ENCODE measurements at places on chromosomes 5 and 9.

DNA sequence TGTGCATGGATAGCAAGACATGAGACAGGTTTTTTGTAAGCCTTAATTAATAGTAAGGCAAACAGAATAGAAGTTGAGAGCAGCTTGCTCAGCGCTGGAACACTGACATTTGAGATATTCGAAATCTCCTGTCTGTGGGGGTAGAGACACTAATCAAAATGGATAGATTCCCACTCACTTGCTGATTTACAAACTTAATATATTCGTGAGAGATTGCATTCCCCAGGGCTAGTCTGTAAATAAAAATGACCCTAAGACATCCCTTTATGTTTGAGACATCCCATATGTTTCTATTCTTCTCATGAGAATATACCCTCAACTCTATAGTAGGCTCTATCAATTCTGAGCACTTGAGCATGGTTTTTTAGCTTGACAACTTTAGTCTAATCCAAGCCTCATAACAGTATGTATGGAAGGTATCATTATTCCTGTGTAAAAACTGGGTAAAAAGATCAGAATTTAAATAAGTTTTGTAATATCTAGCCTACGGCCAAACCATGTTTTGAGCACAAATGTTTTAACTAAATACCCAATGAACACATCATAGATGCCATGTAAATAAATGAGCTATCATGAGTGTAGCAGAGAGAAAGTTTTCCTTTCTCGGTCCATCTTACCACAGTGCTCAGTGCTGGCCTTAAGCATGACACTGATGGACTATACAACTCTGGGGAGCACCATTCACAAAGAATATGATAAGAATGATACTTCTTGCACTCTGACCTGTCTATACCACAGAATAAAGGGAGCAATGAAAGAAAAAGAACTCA, 609.2 kb downstream of the PSAT1 start:
- no peak for DNase-seq

- DNase-seq = no peak
Observed at GRCh38 chr5:131252824-131253171, 11.1 kb upstream of the CDC42SE2 start.

- no peak for DNase-seq
Observed at GRCh38 chr9:88026118-88026479, 51.8 kb upstream of the CDK20 start.

DNA sequence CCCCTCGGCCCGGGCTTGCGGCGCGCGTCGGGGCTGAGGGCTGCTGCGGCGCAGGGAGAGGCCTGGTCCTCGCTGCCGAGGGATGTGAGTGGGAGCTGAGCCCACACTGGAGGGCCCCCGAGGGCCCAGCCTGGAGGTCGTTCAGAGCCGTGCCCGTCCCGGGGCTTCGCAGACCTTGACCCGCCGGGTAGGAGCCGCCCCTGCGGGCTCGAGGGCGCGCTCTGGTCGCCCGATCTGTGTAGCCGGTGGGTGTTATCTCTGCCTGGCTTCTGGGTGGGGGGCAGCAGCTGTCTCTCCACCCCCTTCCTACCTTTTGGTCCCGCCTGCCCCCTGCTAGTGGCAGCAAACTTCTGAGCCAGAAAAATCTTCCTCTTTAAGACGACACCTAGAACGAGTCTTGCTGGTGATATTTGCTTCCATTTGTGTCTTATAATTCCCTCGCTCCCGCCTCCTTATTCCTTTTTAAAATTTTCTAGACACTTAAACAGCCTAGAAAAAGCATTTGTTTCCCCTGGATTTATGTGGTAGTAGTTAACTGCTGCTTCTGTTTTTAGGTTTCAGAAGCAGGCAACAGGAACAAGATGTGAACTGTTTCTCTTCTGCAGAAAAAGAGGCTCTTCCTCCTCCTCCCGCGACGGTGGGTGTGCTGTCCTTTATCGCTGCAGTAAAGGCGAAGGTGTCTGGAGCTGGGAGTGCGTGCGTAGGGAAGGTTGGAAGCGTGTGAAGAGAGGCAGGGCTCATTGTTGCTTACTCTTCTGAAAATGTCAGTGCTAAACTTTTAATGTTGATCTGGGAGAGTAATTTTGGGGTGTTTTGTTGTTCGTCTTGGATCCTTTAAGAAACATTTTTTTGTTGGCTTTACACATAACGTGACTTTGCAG, 554 bp downstream of the JAK2 start:
- no peak for DNase-seq

GRCh38 chr9:35960039-35960655, 2.2 kb upstream of the OR2S2 start:
- DNase-seq = no peak

DNA sequence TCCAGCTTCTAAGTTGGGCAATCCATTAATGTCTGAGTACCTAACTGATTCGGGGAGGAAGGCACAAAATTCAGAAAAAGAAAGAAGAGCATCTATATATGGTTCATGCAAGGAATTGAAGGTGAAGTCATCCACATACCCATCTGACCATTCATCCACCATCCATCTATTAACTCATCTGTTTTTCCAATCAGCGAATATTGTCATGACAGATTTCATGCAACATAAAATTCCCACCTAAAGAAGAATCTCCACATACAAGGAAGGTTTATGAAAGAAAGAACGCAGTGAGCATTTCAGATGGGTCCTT, 164.7 kb downstream of the GRIA1 start:
- DNase-seq = no peak

DNA sequence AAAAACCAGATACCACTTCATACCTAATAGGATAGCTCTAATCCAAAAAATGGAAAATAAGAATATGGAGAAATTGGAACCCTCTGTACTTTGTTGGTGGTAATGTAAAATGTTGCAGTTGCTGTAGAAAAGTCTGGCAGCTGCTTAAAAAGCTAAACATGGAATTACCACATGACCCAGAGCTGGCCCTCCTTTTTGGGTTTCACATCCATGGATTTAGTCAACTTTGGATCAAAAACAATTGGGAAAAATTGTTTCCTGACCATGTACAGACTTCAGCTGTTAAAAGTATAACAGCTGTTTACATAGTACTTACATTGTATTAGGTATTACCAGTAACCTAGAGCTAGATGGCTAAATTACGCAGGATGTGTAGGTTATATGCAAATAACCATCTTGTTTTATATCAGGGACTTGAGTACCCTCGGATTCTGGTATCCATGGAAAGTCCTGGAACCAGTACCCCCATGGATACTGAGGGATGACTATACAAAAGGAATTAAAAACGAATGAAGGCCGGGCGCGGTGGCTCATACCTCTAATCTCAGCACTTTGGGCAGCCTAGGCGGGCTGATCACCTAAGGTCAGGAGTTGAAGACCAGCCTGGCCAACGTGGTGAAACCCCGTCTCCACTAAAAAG, 15.8 kb downstream of the DNAJA1 start:
- no peak for DNase-seq

DNA sequence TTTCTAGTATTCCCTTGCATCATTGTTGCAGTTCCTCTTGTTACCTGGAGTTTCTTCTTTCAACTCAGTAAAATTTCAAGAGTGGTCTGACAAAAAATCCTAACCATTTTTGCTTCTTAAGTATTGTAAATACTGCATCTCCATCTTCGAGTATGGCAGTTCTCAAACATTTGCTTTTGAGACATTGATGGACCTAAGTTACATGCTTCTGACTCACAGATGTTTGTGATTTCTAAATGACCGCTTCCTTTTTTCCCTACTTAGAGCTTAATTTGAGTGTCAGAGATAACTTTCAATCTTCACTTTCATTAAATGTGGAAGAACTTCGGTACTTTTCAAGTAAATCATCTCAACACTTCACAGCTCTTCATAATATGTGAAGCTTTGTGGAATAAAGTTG, 4.2 kb downstream of the UHRF2 start:
- DNase-seq = no peak

DNA sequence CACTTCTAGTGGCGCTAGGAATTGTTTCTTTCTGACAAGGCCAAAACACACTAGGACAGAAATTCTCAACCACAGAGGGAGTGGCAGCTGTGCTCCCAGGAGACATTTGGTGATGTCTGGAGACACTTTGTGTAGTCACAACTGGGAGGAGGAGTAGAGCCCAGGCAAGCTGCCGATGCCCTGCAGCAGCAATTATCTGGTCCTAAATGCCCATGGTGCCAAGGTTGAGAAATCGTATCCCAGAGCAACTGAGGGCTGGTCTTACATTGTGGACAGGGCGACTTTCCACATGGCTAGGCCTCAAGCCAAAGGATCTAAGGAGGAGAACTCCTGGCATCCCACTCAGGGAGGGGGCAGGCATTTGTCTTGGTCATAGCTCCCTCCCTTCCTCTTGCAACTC, 259.9 kb downstream of the GADD45G start:
- no peak for DNase-seq

DNA sequence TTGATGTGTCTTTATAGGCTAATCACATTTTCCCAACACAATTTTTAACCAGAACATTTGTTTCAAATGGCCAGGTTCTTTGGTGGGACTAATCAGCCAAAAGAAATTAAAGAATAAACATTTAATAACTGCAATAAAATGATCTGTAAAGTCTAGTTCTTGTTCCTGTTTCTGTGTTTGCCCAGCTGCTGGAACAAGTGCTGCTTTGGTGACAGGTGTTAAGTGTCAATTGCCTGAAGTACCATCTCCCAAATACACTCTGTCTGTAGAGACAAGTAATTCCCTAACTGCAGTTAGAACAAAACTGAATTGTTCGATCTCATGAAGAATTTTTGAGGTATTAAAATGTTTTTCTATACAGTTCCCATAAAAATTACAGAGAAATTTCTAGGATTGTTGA, 402.3 kb upstream of the CHD1 start:
- no peak for DNase-seq

DNA sequence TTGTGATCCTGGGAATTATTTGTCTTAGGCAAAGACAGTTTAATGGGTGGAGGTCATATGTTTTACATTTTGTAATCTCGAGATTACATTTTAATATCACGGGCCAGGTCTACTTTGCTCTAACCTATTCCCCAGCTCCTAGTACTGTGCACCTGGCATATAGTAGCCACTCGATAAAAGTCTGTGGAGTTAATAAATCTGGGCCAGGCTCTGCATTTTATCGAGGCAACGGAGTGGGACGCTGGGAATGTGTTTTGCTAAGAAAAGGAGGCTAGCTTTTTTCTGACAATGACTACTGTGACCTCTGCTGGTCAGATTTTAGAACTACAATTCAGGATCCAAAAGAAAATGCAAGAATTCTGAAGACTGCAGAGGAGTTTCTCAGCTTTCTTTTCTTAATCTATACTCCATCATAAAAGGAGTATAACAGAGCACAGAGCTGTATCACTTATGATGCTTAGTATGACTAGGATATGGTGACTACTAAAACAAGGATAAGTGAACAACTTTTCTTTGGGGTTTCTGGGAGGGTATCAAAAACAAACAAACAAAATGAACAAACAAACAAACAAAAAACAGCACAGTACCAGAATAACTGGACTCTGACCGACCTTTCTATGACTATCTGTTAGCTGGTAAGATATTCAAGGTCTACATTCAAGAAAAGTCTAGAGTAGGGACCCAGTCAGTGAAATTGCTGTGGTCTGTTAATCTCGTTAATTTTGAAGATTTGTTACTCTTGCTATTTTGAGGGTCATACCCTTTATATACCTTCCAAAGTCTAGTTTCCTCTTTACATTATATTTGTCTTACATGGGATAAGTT, 46.1 kb upstream of the CER1 start:
- DNase-seq = no peak

Measured in cortex of kidney (tissue), 1 donor.